ENCODE measurements at places on chromosomes 7 and 10.

DNA sequence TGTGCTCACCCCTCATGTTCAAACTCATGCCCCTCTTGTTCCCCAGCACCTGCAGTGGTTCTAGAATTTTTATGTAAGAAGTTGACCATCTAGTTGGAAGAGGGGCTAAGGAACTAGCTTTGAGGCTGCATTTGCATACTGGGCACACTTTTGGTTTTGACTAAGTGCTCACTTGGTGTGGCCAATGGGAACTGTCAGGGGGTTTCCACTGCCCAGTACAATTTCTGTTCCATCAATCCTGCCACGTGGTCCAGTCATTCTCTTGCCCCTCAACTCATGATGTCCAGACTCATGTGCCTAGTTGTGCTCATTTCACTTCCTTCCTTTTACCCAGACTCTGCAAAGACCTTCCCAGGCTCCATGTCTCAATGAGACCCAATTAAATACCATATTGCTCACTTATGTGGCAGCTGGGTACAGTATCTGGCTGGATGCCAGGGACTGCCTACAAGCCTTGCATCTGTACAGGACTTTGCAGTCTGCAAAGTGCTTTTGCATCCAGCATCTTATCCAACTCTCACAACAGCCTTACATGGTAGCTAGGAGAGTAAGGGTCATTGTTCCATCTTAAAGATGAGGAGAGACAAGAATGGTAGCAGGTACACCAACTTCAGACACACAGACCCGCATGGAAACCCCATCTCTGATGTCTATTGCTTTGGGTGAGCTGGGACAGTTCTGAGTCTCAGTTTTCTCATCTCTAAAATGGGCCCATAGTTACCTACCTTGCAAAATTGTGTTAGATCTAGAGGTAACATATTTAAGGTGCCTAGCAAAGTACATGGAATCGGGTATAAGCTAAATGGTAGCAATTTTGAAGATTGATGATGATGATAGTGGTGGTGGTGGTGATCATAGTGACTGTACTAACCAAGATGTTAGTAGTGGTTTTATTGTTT lies 30.1 kb upstream of the KCNMA1 start:
- DNase-seq = no peak

GRCh38 chr7:4707217-4707741 lies 25.2 kb downstream of the FOXK1 start:
- DNase-seq = no peak

DNA sequence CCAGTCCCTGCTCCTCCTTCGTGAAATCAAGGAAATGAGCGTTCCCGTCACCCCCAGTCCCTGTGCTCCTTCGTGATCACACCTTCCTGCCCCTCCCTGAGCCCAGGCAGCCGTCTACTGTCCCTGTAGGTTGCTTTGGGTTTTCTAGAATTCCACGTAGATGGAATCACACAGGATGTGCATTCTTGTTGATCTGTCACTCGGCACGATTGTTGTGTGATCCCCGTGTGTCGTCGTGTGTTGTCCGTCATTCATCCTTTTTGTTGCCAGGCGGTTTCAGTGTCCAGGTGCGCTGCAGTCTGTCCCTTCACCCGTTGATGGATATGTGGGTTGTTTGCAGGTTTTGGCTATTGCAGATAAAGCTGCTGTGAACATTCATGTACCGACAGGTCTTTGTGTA lies 9.4 kb downstream of the MTG1 start:
- no peak for DNase-seq

DNA sequence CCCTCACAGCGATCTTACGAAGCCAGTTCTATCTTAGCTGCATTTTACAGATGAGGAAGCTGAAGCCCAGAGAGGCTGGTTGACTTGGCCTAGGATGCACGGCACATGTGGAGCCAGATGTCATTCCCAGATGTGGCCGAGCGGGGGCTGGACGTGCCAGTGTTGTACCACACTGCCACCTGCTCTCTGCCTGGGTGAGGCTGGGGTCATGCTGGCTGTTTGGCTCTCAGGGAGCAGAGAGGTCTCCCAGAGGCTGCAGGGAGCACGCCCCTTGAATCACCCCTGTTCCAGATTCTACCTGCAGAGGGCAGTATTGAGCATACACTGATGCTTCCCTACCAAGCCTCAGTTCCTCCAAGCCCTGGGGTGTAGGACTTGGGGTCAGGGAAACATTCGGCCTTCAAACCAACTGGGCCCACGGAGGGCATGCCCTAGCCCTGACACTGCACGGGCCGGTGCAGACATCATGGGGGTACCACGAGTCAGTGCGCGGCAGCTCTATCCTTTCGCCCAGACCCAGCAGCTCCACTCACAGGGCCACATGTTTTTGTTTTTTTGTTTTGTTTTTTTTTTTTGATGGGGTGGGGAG lies 3.8 kb upstream of the GTF2IRD1 start:
- peak; percentile 11 for DNase-seq

DNA sequence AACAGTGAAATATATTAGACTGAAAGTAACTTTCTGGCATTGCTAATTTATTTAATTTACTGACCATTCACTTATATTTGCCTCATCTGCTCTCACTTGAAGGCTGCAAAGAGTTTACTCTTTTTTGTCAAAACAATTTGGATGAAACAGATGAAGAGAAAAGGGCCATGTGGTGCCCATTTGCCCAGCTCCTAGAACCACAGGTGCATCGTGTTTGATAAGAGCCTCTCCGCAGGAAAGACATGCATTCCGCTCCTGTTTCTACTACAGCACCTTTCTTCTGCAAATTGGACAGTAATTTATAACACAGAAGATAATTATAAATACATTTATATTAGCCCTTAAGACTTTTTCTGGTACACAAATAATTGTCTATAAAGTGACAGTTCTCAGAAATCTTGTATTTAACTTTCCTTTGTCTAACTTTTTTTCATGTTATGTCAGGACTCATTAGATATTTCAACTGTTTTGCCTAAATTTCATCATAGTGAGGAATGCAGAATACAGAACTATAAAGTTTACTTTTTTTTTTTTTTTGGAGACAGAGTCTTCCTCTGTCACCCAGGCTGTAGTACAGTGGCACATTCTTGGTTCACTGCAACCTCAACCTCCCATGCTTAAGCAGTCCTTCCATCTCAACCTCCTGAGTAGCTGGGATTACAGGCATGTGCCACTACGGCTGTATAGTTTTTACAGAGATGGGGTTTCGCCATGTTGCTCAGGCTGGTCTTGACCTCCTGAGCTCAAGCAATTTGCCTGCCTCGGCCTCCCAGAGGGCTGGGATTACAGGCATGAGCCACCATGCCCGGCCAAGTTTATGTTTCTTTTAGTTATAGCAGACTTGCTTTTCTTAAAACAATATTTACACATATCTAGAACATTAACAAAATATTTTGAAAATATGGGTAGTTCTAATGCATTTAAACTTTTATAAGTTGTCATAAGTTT lies 869 bp downstream of the LAMB4 start:
- no peak for DNase-seq

GRCh38 chr7:81803267-81803666 lies 33.4 kb upstream of the HGF start:
- no peak for DNase-seq

- DNase-seq = no peak
Observed at GRCh38 chr7:143288836-143289235, 685 bp downstream of the CASP2 start.

DNA sequence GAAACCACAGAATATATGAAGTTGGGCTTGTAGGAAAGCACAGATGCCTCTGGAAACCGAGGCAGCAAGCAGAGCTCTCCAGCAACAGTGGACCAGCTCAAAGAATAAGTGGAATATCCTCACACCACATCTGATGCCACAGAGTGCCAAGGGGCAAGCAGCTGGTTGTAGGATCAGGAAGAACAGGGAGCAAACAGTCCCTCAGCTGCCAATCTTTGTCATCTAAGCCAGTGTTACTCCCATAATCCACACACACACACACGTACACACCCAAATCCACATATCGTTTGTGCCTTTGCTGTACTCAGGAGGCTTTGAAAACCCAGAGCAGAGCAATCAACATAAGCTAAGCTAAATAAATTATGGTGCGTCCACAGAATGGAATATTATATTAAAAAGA lies 20.7 kb upstream of the SEC24C start:
- DNase-seq = no peak

GRCh38 chr7:55066524-55066923 lies 47.7 kb downstream of the EGFR start:
- DNase-seq = no peak

DNA sequence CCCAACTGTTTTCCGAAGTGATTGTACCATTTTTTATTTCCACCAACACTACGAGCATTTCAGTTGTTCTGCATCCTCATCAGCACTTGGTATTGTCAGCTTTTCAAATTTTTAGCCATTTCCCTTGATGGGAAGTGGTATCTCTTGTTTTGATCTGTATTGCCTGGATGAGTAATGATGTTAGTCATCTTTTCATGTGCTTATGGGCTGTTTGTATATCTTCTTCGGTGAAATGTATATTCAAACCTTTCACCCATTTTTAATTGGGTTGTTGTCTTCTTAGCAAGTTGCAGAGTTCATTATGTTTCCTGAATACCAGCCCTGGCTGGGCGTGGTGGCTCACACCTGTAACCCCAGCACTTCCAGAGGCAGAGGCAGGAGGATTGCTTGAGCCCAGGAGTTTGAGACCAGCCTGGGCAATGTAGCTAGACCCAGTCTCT lies 22.1 kb downstream of the CLIP2 start:
- DNase-seq = no peak

DNA sequence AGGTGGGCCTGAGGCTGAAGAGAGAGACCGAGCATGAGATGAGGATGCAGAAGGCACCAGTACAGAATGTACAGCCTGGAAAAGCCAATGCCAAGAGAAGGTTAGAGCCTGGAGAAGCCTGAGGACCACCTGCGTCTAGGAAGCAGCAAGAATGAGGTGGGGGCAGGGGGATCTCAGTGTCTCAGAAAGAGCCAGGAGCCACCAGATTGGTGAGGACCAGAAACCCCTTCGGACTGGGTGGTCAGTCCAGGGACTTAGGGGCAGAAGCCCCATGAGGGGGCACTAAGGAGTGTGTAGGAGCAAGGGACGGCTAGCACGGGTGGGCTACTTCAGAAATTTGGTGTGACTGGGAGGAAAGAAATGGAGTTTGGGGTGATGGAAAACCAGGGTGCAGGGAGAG lies 205.9 kb upstream of the RNF32 start:
- no peak for DNase-seq

DNA sequence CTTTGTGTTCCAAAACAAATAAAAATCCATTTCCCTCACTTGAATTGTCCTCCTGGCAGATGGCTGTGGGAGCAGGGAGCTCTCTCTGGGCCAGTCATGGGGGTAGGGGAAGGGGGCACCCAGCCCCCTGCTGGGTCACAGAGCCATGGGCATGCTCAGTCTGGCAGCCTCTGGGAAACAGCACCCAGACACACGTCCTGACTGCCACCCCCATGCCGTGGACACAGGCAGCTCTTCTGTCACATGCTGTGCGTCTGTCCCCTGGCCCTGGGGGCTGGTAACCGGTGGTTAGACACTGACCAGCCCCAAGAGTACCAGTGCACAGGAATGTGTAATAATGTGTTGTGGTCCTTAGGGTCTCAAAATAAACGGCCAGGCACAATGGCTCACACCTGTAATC lies 47.0 kb downstream of the RASGEF1A start:
- DNase-seq = no peak

GRCh38 chr10:63171255-63171855 lies 38.2 kb downstream of the NRBF2 start:
- DNase-seq = no peak

DNA sequence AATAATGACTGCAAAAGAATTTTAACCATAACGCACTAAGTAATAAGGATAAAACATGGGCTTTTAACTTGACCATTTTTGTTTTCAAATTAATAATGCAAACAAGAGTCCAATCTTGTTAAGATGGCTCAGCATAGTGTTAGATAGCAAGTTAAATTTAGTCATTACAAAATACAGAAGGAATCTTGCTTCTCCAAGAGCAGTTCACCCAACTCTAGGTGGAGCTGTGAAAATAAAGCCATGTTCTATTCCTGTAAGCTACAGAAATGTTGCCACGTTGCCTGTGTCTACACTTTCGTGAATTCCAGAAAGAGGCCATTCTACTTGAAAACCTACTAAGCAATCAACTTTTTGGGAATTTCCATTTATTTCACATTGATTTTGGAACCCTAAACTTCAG lies 191.9 kb downstream of the SFMBT2 start:
- DNase-seq = no peak

DNA sequence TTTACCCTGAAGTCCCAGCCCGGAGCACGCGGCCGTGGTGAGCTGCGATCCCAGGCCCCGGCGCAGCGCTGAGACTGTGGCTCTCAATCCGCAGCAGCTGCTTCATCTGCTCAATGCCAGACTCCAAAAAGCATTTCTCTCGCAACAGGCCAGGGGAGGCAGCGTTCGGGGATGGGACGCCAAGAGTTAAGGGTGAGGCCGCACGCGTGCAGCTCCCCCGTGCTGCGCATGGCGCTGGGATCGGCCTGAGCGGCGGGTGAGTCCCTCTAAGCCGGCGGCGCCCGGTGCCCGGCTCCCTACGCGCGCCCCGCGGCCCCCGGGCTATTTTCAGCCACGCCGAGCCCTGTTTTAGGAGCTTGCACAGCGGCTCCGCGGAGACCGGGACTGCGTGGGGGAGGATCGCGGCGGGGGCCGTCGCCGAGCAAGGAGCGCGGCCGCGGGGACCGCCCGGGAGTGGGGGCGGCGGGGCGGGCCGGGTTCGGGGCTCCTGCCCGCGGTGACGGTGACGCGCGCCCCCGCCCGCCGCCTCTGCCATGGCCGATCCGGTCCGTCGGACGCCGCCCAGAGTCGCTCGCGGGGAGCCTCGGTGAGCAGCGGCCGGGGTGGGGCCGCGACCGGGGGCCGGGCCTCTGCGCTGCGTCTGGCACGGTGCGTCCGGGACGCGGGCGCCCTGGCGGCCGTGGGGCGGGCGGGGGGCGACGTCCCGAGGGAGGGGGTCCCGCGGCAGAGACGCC lies 29.4 kb upstream of the JAKMIP3 start:
- DNase-seq = no peak

- no peak for DNase-seq
Observed at GRCh38 chr10:114172776-114173602, 1.0 kb downstream of the CCDC186 start.

GRCh38 chr10:108801775-108802517 lies 1121.4 kb downstream of the XPNPEP1 start:
- DNase-seq = no peak

DNA sequence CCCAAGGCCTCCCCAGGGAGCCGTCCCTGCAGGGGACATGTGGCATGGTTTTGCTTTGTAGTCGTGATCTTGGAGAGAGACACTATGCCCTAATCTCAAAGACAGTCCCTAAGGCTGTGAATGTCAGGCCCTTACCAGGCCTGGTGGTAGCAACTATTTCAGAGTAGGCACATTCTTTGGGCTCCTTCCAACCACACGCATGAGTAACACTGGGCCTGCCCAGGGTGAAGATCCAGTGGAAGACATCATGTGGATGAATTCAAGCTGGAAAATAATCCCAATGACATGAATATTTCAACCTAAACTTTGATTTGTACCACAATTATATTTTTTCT lies 39.5 kb upstream of the INSIG1 start:
- DNase-seq = no peak

DNA sequence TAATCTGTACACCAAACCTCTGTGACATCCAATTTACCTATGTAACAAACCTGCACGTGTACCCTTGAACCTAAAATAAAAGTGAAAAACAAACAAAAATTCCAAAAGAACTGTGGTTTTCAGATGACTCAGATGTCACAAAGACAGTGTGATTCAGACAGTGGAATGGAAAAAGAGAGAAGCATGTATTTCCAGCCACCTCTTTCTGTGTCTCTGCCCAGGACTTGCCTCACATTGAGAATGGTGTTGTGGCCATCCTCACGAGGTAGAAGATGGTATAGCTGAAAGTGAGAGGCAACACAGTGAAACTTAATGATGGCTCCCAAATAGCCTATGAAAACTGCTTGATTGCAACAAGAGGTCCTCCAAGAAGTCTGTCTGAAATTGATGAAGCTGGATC lies 78.0 kb downstream of the ARL5B start:
- no peak for DNase-seq
